ENCODE measurements at places on chromosomes 7 and 10.

- DNase-seq: no peak
Measured at GRCh38 chr10:28363376-28363775, 60.5 kb upstream of the MPP7 start.

DNA sequence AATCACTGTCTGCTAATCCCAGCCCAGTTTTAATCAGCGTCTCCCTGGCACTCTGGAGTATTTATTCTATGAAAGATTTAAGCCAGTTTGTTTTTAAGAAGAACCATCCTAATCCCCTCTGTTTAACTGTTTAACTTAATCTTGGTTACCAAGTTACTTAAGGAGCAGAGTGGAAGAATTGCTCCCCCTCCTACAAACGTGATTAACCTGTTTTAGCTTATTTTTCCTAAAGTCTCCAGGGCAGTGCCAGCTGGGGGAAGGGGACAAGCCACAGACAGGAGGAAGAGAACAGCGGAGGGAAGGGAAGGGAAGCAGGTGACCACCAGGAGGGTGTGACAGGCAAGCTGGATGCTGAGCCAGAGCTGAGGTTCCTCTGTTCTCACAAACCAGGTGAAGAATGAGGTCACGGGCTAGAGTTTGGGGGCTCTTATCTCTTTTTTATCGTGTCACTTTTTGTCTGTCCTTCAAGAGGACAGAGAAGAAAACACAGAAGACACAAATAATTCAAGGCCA, 1.7 kb downstream of the SLC13A4 start:
- no peak for DNase-seq

GRCh38 chr7:155380976-155381851, 76.7 kb upstream of the EN2 start:
- no peak for DNase-seq

DNA sequence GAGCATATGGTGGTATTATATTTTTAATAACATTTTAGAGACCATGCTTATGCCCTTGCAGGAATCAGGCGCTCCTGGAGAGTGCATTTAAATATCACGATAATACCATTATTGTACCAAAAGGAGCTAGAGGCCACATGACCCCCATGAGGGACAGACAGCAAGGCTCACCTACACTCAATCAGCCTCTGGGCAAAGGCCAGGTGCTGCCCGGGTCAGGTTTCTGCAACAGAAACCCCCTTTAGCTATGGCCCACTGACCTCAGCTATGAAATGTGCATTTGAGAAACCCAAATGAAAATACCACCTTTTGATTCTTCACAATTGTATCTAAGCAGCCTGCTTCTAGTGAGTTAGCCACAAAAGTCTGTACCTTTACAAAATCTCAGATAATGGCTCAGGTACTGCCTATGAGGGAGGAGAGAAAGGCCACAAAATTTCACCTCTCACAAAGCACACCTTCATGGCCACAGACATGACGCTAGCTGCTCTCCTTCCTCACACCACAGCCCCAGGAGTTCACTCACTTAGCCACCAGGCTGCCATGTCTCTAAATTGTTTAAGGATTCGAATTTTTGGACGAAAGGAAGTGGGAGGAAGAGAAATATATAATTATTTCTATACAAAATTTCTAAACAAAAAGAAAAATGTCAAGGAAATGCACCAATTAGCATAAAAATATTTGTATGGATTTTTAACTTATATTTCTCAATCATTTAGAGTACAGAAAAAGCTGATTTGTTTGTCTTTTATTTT, 79.9 kb downstream of the GLI3 start:
- no peak for DNase-seq

GRCh38 chr7:126501617-126502016, 751.1 kb downstream of the GRM8 start:
- DNase-seq: no peak

GRCh38 chr10:133211141-133211830, 18.7 kb upstream of the UTF1 start:
- DNase-seq: no peak

GRCh38 chr10:22931948-22932347, 4.1 kb downstream of the ARMC3 start:
- no peak for DNase-seq

DNA sequence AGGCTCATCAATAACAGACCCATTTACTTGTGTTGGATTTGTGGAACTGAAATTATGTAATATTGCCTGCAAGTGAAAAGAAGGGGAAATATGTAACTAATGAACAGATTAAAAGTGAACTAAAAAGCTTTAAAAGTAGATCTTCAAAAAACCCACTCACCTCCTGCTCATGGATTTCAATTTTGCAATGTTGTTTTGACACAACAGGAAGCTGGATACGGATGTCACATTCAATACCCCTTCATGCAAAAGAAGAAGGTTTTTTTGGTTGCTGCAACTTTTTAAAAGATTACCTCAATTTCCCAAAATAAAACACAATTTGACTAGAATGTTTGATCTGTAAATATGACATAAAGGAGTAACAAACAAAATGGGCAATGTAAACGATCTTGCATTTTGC, 3.3 kb downstream of the MKI67 start:
- no peak for DNase-seq
